ENCODE measurements at places on chromosomes 5 and 9.

DNA sequence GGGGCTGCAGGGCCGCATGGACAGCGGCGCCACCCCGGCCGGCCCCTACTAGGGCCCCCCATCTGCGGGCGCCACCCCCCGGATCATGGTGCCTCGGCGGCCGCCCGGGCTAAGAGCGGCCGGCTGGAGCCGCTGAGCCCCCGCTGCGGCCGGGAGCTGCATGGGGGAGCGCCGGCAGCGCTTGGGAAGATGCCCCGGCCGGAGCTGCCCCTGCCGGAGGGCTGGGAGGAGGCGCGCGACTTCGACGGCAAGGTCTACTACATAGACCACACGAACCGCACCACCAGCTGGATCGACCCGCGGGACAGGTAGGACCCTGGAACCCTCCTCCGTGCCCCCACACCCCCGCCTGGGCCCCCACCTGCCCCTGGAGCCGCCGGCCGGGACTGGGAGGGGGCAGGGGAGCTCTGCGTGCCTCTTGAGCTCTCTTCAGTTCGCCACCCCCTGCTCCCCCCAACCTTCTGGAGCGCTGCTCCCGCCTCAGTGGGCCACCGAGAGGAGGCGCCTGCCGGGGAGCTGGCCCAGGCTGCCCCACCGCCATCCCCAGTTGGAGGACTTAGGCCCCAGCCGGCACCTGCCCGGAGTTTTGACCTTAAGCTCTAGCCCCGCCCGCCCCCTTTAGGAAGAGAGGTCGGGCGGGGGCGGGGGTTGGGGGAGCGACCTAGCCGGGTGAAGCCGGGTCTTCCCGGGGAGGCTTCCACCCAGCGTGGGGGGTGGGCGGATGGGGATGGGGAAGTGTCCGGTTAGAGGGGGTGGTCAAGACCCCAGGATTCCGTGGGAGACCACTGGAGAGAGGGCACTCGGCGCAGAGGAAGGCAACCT, 730 bp downstream of the WWC1 start:
- peak; percentile 35 for DNase-seq

DNA sequence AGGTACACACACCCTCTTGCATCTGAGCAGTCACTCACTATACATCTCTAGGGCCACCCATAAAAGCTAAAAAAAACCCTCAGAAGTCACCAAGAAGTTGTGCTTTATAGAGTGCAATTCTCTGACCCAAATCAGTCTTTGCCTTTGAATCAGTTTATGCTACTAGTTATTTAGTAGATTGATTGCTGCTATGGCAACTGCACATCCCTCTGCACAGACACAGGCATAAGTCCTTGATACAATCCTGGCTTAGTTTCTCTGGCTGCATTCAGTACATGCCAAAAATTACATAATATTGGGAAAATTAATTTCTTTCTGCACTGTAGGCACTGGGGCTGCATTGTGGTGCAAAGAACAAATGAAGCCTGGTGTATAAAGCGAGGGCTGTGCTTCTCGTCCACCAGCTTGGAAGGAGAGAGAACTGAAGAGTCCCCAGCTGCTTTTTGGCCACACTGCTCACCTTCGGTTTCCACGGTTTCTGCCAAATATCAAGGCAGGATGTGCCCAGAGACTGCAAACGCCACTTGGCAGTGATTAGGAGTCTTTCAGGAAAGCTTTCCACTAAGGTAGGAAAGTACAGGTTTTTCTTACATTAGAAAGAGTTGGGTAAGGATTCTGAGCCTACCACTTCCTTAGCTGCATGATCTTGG, 258.4 kb downstream of the ELAVL2 start:
- no peak for DNase-seq

DNA sequence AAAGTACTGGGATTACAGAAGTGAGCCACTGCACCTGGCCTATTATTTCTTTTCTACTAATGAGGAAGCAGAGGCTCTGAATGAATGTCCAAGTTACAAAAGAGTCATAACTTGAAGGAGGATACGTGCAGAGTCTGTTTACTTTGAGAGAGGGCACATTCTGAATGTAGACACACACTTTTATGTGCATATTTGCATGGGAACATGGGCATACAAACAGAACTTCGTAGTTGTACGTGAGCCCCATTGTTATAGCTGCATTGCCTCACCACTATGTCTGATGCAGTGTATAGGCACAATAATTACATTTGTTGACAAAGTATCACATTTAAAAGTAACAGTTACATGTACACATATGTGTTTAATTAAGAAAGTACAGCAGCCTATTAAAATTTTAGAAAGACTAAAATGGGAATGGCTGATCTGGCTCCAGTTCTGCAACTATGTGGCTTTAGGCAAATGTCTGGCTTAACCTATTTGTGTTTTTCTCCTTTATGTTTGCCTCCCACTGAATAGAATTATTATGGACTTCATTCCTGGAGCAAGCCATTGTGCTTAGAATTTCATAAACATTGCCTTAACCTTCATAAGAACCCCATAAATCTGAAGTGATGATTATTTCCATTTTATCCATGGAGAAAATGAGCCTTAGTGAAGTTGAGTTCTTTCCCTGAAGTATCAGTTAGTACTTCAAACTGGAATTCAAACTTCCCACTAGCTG, 3.0 kb upstream of the DPYSL3 start:
- no peak for DNase-seq

DNA sequence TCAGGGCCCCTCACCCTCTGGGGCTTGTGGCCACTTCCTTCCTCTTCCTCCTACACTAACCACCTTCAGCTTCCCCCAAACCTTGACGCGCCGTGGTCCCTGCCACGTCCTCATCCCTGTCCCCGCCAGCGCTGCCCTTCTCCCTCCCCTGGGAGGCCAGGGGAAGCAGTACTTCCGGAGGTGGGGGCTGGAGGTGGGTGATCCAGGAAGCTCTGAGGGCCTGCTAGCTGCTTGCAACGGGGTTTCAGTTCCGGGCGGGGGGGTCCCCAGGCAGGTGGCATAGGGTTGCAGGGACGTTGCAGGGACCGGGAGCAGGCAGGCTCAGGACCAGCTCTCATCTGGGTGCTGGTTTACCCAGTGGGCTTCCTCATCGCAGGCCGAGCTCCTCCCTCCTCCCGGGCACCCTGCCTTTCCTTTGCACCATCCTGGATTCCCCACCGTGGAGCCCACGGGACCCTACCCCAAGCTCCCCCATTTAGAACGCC, 70.0 kb downstream of the RXRA start:
- DNase-seq, result no peak

GRCh38 chr5:54457094-54457862, 1.8 kb downstream of the HSPB3 start:
- DNase-seq, result peak; percentile 50

GRCh38 chr5:167937635-167937998, 353.8 kb upstream of the WWC1 start:
- no peak for DNase-seq

DNA sequence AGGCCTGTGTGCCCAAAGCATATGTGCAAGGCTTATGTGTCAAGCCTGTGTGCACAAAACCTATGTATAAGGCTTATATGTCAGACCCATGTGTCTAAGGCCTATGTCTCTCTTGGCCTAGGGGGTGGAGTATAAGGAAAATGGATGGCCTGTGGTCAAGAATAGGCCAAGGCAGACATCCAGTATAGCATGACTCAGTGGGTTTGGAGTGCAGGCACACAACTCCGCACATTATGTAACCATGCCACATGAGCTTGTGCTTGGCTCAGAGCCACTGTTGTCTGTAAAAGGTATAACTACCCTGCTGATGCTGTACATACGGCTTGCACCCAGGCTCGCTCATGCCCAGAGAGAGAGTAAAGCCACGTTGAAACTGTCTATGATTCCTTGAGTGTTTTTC, 626.4 kb upstream of the NUDT12 start:
- DNase-seq, result no peak

DNA sequence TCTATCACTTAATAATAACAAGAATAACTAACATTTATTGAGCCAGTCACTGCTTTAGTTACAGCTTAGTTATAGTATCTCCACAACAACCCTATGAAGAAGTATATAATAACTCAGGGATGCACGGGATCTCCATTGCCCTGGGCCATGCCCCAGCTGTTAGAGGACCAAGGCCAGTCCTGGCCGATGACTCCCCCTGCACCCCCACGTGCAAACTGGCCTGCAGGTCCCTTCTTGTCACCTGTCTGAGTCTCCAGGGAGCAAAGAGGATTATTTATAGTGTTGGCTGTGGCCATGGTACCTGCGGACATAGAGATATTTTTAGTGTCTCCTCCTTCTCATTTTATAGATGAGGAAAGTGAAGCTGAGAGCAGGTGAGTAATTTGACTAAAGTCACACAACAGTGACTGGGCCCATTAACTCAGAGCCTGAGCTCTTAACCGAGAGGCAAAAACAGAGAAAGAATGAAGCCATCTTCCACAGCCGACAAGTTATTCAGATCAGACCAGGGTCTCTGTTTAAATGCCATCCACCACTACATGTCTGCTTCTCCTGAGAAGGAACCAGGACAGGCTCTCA, 94.4 kb downstream of the TMEM215 start:
- no peak for DNase-seq

DNA sequence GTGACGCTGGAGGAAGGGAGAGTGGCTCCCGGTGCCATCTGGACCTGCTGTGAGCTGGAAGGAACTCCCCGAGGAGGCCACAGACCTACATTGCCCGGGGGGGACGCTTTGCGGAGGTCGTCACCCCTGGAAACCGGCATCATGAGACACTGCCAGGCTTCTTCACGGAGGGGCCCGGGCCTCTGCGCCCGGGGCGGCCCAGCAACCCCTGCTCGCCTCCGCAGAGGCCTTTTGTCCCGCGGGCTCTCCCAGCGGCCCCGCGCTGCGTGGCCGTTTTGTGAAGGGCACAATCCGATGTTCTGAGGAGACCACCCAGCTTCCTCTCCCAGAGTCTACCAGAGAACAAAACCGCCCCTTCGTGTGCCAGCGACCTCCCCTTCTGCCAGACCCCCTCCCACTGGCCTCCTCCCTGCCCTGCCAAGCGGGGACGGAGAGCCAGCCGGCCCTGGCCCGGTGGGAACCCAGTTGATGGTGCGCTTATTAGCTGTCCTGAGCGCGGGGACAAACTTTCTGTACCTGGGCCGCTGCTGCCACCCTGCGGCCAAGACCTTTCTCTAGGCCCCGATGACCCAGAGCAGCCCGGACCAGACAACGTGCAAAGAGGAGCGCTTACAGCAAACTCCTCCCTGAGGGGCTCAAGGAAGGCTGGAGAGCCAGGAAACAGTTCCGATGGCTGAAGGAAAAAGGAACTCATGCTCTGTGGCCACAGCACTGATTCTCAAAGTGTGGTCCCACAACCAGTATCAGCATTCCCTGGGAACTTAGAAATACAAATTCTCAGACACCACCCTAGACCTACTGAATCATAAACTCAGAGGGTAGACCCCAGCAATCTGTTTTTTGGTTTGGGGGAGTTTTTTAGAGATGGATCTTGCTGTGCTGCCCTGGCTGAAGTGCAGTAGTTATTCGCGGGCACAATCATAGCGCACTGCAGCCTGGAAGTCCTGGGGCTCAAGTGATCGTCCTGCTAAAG, 86.7 kb downstream of the SLC1A3 start:
- peak; percentile 80 for DNase-seq

DNA sequence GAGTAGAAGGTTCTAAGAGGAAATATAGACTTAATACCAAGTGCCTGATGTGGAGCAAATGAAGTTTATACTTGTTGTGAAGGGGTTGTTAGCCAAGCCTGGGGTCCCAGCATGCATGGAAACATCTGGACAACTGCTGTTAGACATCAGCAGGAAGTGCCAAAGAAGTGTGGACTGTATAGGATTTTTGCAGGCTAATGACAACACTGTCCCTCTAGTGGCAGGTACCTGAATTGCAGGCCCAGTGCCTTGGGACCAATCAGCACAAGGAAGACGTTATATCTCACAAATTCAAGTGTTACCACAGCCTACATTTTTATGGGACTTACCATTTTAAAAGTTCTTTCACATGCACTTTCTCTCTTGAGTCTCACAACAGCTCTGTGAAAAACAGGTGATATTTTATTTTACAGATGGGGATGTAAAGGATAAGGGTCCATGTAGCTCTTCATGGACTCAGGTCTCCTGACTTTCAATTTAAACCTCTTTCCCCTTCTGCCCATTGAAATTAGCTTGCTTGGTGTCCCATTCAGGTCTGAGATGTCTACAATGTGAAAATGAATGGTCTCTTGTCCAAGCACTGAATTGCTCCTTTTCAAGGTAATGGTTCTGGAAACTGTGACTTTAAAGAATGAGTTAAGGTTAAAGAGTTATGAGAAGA, 89.0 kb upstream of the MAP1B start:
- peak; percentile 62 for DNase-seq

- DNase-seq, result no peak
Observed at GRCh38 chr9:114869378-114869777, 61.0 kb downstream of the TNFSF8 start.

- no peak for DNase-seq
Observed at GRCh38 chr9:22383718-22384117, 62.9 kb upstream of the DMRTA1 start.

DNA sequence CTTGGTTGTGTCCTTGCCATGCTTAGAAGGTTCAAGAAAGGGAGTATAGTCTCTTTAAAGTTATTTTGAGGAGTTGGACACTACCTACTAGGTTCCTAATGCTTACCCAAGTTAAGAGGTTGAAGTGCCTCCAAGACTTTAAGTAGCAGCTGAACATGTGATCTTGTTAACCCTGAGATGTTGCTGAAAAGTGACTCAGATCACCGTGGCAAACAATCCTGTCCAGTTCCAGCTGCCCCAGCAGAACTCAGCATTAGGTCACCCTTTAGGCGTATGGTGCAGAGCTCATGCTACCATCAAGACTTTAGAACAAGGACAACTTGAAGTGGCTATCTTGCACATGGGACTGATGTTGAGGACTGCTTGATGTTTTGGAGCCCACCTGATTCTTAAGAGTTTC, 22.5 kb downstream of the ZNF462 start:
- no peak for DNase-seq

GRCh38 chr9:38074441-38074961, 5.5 kb upstream of the SHB start:
- DNase-seq, result no peak

GRCh38 chr5:11801061-11801460, 103.2 kb downstream of the CTNND2 start:
- DNase-seq, result no peak

GRCh38 chr5:142428036-142428772, 103.4 kb upstream of the SPRY4 start:
- DNase-seq, result no peak

DNA sequence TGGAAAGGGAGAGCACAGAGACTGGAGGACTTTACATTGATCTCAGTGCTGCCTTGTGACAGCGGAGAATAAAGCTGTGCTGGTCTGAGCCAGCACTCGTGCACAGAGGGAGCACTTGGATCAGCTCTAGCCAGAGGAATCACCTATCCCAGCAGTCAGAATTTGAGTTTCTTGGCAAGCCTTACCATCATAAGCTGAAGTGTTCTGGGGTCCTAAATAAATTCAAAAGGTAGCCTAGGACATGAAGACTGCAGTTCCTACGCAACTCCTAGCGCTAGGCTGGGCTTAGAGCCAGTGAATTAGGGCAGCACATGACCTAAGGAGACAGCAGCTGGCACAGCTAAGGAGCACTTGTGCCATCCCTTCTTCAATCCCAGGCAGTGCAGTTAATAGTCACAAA, 119.5 kb downstream of the HMHB1 start:
- no peak for DNase-seq

DNA sequence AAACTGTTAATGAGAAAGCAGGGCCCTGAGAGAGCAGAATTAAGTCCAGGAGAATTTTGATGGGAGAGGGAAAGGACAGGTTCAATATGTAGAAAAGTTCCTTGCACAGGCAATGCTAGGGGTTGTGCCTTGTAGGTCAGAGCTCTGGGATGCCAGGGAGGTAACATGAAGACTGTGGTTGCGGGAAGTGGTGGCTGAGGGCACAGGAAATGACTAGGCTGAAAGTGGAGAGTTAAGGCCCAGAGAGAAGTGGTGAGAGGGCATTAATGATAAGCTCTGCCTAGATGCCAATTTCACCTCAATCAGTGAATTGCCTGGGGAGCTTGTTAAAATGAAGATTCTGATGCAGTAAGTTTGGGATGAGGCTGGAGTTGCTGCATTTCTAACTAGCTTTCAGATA, 31.5 kb upstream of the PPP3R2 start:
- no peak for DNase-seq
